ENCODE measurements at places on chromosomes 6 and 20. TPM values are rescaled to one million over a fixed set of nuclear protein-coding genes. Genes with fewer than 3 reads are reported as not detected.
A peak's percentile ranks its signal among the peaks of the same experiment; 100 is the strongest.

DNA sequence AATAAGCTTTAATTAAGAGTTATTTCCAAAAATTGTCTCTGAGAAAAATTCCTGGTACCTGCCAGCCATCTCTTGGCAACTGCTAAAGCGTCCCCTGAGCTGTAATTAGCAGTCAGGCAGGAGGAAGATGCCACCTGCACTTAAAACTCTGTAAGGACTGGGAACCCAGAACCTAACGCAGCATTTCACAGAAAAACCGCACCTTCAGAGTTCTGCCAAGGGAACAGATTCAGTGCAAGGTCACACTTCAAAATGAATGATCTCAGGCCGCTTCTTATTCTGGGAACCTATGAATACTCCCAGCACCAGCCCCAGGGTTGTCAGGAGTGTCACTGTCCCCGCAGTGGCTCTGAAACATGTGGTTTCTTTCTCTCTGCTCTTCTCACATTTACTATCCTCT lies 36.7 kb downstream of the INSM1 start:
- no peak overlapping the region for H3K27ac ChIP-seq
- no peaks in the 10 kb centered on the region for H3K27me3 ChIP-seq
- no peak for DNase-seq
- no peak overlapping the region for H3K4me3 ChIP-seq

TNNC2 gene
- 10.9 TPM for polyA plus RNA-seq

RGS17 gene
- 2.4 TPM for polyA plus RNA-seq

DNA sequence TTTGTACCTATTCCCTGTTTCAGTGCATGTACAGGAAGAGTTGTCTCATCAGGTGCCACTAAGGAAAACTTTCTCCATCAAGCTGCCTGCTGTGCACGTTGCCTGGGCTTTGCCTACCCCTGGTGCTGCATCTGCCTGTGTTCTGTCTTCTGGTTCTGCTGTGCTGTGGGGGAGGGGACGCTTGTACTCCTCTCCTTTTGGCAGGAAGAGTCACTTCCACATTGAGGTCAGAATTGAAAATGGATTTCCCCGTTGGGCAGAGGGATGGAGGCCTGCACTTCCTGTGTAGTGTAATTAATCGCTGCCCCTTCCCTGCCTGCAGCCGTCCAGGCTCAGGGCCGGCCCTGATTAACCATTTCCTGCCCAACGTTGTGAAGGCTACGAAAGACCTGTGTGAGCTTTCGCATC lies 153.3 kb downstream of the SCML4 start:
- no peaks in the 10 kb centered on the region for H3K36me3 ChIP-seq
- DNase-seq, result peak; percentile 55

GRCh38 chr6:4812068-4812467 lies 35.9 kb downstream of the CDYL start:
- H3K36me3 ChIP-seq, result no peaks in the 10 kb centered on the region
- no peaks in the 10 kb centered on the region for H3K27me3 ChIP-seq
- no peak overlapping the region for H3K4me3 ChIP-seq
- DNase-seq, result no peak

DNA sequence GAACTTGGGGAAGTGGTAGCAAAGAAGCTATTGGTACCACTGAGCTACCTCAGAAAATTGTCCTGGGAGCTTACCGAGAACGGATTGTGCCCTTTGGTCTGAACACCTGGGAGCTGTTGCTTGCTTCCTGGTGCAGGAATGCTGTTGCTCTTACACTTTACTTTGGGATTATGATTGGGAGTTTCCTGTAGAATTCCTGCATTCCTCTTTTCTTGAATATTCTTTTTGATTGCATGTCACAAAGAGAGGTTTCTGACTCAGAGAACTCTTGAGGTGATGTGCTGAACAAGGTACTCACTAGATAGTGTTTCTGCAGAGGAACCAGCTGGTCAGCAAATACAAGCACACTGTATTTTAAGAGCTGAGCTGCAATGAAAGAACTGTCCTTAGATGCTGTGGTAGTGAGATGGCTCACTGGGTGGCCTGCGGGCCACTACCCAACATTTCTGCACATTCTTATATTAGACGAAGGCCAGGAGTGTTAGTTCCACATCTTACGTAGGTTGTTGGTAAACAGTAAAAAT lies 35.0 kb downstream of the LRRC1 start:
- H3K4me3 ChIP-seq, result no peak overlapping the region
- H3K36me3 ChIP-seq, result no peaks in the 10 kb centered on the region
- H3K27me3 ChIP-seq, result no peaks in the 10 kb centered on the region
- peak overlapping the region; percentile 79 for H3K27ac ChIP-seq
- peaks cover 45% of the 10 kb centered on the region for H3K4me1 ChIP-seq

DNA sequence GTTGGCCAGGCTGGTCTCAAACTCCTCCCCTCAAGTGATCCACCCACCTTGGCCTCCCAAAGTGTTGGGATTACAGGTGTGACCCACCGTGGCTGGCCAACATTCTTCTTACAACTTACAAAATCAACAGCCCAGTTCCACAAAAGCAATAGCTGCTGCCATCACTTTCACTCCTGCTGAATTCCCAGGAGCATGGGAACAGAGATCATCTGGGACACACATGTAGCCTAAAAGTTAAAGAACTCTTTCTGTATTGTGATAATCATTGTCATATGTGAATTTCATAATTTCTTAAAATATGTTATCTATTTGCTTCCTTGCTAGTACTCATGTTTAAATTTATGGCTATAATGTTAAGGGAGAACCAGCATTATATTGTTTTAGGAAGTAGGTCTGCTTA lies 51.7 kb downstream of the NCOA6 start:
- peaks cover 44% of the 10 kb centered on the region for H3K36me3 ChIP-seq
- H3K27me3 ChIP-seq, result no peaks in the 10 kb centered on the region
- DNase-seq, result no peak

DNA sequence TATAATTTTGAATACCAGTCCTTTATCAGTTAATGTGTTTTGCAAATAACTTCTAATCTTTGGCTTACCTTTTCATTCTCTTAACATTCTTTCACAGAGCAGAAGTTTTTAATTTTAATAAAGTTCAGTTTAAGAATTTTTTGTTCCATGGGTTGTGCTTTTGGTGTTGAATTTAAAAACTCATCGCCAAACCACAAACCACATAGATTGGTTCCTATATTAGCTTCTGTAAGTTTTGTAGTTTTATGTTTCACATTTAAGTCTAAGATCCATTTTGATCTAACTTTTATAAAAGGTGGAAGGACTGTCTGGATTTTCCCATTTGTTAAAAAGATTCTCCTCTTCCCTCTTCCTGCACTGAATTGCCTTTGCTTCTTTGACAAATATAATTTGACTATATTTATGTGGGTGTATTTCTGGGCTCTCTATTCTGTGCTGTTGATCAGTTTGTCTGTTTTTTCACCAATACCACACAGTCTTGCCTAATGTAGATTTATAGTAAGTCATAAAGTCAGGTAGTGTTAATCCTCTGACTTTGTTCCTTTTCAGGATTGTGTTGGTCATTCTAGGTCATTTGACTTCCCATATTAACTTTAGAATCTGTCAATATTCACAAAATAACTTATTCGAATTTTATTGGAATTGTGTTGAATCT lies 17.5 kb upstream of the SDCBP2 start:
- H3K36me3 ChIP-seq, result no peaks in the 10 kb centered on the region
- H3K4me3 ChIP-seq, result no peak overlapping the region
- no peak overlapping the region for H3K27ac ChIP-seq
- H3K27me3 ChIP-seq, result no peaks in the 10 kb centered on the region
- H3K4me1 ChIP-seq, result no peaks in the 10 kb centered on the region

GRCh38 chr6:140193269-140193668 lies 818.8 kb upstream of the CITED2 start:
- H3K4me3 ChIP-seq, result no peak overlapping the region
- H3K27ac ChIP-seq, result no peak overlapping the region
- H3K27me3 ChIP-seq, result no peaks in the 10 kb centered on the region
- DNase-seq, result no peak
- no peaks in the 10 kb centered on the region for H3K36me3 ChIP-seq
- H3K4me1 ChIP-seq, result no peaks in the 10 kb centered on the region

- H3K36me3 ChIP-seq, result no peaks in the 10 kb centered on the region
- no peak for DNase-seq
- H3K27ac ChIP-seq, result no peak overlapping the region
Measured at GRCh38 chr20:60000271-60001042, 42.2 kb downstream of the CDH26 start.

DNA sequence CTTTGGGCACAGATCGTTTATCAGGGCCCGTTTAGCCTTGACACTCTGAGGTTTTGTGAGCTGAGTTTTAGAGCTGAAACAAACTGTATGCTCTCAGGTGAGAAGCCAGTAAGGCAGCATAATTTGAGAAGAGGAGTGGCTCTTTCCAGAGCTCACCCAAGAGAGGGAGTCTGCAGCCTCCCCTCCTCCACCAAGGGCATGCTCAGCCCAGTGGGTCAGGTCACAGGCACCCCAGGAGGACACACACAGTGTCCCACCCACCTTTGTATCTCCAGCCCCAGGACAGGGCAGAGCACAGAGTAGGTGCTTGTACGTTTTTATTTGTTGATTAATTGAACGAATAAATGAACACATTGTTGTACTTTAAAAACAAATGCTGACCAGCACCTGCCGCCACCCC lies 3.4 kb downstream of the TSPO2 start:
- no peak overlapping the region for H3K4me3 ChIP-seq
- no peaks in the 10 kb centered on the region for H3K36me3 ChIP-seq
- H3K27me3 ChIP-seq, result no peaks in the 10 kb centered on the region
- no peak for DNase-seq

TRAPPC3L gene
- polyA plus RNA-seq, result 0.18 TPM

SLC22A2 gene
- 0.04 TPM for polyA plus RNA-seq

- no peak overlapping the region for H3K27ac ChIP-seq
- no peak overlapping the region for H3K4me3 ChIP-seq
- no peaks in the 10 kb centered on the region for H3K27me3 ChIP-seq
- peaks cover 95% of the 10 kb centered on the region for H3K36me3 ChIP-seq
- H3K4me1 ChIP-seq, result no peaks in the 10 kb centered on the region
Measured at GRCh38 chr20:10649080-10649796, 24.6 kb downstream of the JAG1 start.

DNA sequence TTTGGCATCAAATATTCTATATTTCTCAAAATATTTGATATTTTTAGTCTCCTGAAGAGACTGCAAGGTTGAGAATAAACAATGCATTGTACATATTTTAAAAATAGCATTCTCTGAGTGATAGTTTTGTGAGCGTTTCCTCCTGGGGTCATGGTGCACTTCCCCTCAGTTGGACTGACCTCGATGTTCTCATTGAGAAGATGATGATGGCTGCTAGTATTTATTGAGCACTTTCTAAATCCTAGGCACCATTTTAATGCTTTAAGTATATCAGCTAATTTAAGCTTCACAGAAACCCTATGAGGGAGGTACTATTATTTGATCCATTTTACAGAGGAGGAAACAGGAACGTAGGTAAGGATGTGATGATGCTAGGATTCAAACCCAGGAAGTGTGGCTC lies 18.2 kb downstream of the DSE start:
- DNase-seq, result no peak
- no peak overlapping the region for H3K4me3 ChIP-seq
- no peaks in the 10 kb centered on the region for H3K4me1 ChIP-seq
- H3K27me3 ChIP-seq, result no peaks in the 10 kb centered on the region
- no peaks in the 10 kb centered on the region for H3K36me3 ChIP-seq

KIF3B gene
- 47.9 TPM for polyA plus RNA-seq

DNA sequence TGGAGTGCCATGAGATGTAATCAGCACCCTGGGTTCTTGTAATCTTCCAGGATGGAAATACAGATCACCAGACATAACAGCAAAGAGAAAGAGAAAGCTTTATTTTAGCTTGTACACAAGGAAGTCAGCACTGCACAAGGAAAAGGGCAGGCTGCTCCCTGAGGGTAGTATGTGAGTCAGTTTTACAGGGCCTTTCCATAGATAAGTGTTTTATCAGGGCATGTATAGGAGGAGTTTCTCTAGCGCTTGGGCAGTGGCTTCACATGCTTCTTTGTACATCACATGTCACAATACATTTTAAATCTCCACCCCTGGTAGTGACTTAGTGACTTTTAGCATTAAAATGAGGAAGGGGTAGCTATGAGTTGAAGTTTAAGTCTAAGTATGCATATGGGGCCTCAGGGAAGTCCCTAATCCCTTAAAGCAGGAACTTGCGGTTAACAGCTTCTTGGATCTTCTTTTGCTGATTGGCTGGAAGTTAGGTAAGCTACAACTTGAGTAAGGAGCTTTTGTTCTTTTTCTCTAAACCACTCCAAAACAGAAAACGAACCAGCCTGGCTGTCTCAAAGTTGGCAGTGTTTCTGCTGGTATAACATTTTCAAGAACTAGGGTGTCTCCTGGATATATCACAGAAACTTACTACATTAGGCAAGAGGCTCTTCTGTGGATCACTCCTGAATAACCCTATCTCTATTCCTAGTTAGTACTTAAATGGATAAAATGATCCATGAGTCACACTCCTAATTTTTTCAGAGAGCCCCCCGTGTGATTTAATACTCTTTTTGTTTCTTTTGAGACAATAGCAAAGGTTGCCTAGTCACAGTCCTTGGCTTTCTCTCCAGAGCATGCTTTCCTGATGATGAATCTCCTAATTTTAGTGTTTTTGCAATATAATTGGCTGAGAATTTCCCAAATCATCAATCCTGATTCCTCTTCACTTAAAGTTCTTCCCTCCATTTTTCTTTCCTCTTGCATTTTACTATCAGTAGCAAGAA lies 60.2 kb downstream of the MRAP2 start:
- no peak overlapping the region for H3K27ac ChIP-seq
- H3K27me3 ChIP-seq, result no peaks in the 10 kb centered on the region

DNA sequence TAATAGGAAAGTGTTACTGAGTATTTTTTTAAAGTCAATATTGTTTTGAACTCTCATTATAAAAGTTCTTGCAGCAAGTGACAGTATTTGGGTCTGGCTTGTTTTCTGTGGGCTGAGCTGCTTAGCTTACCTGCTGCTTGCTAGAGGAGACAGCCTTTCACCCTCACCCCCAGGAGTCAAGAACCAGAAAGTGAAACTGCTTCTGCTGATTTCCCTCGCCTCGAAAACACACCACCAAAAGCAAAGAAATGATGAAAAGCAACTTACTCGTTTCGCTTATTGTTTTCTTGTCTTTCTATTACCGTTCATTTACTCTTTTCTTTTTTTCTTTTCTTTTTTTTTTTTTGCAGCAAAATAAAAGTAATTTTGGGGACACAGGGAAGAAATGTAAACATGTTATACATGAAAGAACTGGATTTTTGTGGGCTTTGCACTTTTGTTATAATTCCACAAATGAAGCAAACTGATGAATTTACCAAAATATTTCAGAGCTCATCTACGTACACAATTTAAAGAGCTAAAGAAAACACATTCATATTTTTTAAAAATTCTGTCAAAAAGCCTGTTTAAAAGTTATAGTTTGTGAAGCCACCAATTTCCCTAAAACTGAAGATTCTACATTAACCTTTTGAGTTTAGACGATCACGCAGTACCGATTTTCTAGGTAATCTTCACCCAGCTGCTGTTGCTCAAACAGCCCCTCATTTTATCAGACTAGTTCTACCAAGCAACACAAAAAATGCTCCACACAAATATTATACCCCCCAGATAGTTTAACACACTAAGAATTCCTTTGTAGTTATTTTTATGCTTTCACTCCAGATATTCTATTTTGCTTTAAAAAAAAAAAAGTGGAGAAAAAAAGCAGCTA lies 1.7 kb downstream of the SCML4 start:
- H3K36me3 ChIP-seq, result no peaks in the 10 kb centered on the region
- H3K27me3 ChIP-seq, result no peaks in the 10 kb centered on the region
- no peak overlapping the region for H3K27ac ChIP-seq
- no peaks in the 10 kb centered on the region for H3K4me1 ChIP-seq
- H3K4me3 ChIP-seq, result no peak overlapping the region

Measured in large intestine (tissue), 12 donors.